ENCODE measurements at places on chromosomes 5 and 9.

DNA sequence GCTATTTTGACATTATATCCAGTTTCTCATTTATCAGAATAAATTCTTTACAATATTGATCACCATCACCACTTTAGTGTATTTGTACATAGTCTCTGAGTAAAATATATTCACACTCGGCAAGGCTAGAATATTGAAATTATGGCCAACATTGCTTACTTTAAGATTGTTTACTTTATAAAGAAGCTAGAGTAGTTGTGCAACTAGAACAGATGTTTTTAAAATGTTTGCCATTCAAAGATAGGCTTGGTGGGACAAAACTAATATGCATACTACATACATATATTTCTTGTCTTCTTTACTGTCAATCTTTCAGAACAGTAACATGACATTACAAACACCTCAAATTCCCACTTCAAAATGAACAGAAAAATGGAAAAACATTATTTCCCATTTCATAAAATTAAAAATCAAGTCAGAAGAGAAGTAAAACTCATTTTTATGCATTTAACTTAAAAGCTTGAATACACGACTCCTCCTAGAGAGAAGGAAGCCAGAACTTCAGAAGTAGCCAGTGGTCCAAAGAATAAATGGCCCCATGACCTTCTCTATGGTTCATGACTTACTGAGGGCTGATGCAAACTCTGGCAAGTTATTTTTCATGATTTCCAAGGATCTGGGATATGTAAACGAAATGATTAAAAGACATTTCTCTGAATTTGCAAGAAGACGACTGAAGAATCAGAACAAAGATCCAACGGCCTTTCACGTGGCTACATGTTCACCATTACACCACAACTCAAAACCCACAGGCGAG is 14.1 kb downstream of the MTX3 start:
- no peak for DNase-seq

GRCh38 chr9:134656334-134657006 is 14.9 kb downstream of the COL5A1 start:
- no peak for DNase-seq

DNA sequence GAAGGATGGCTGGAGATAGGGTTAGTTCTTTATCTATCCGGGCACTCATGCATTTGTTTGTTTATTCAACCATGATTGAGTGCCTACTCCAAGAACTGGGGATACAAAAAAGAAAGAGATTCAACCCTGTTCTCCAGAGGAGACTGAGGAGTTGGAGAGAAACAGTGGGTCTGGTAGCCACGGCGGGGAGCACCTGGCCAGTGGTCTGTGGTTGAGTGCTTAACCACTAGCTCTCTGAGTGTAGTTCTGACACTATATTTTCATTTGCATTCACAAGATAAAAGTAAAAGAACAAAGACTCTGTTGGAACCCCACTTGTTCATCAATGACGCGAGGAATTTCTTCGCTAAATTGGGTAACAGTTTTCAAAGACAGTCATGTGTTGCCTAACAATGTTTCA is 295.5 kb upstream of the MSX2 start:
- DNase-seq = no peak

DNA sequence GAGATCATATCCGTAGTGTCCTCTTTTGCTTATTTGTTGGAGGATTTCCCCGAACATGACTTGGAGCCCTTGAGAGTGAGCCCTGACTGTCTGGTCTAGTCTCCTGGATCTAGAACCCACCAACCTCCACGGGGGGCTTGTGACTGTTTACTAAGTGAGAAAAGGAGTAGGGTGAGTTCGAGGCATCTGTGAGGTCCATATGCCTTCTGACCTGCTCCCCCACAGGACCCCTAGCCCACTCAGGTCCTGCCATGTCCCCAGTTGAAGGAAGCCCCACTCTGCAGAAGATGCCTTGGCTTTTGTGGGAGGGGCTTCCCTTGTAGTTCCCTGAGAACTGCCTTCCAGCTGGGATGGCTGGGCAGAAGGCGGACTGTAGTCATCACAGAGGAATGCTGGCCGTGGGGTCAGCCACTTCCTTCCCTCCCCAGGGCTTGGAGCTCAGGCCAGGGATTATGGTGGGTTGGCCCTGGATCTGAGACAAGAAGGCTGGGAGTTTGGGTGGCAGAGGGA is 7.0 kb upstream of the IRF1 start:
- DNase-seq = no peak

GRCh38 chr5:88675708-88676636 is 207.0 kb downstream of the MEF2C start:
- no peak for DNase-seq

DNA sequence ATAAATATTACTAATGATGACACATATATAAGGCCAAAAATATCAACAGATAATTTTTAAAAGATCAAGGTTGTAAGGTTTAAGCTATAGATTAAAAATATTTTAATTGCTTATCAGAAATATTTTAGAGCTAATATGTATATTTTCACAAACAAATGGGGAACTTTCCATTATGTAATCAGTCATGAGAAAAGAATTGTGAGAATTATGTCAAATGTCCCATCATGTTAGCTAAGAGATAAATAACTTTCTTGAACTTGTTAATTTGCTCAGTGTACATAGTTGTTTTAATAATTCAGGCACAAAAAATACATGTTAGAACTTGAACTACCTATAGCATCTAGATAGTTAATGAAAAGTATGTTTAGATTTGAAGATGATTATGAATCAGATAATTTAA is 67.7 kb downstream of the SYK start:
- no peak for DNase-seq

- DNase-seq = no peak
These were observed 71.5 kb downstream of the RCL1 start for GRCh38 chr9:4864234-4864661.

- no peak for DNase-seq
These were observed 4.0 kb downstream of the ST6GALNAC4 start for GRCh38 chr9:127912882-127913281.

DNA sequence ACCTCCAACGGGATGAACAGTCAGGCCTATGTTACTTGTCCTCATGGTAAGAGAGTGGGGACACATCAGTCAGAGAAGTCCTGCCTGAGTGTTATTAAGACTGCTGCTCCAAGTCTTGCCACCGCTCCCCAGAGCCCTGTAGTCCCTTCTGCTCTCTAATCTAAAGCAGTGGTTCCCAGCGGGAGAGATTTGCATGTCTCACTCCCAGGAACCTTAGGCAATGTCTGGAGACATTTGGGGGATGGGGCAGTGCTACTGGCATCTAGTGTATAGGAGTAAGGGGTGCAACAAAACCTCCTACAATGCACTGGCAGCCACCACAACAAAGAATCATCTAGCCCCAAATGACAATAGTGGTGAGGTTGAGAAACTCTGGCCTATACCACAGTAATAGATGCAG is 2.6 kb upstream of the SVEP1 start:
- DNase-seq = no peak

DNA sequence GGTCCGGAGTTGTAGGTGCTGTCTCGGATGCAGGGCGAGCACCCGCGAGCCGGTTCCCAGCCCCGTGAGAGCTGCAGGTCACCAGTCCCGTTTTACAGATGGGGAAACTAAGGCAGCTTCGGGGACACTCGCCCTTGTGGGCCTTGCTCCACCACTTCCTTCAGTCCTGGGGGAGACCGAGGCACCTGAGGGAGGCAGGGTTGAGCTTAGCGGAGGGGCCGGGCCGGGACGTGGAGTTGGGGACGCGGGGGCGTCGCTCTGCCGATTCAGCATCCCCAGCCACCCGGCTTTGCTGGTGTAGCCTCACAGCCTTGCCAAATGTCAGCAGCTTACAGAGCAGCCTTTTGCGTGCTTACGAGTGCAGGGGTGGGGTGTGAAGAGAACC is 530 bp downstream of the BBLN start:
- DNase-seq = peak; percentile 20

GRCh38 chr9:71814226-71814625 is 45.9 kb upstream of the CEMIP2 start:
- DNase-seq = no peak

All from activated CD8-positive, alpha-beta memory T cell treated with anti-CD3 and anti-CD28 coated beads for 48 hours (primary cell).